Globus pallidus (tissue), 1 donor: ENCODE measurements at places on chromosomes 5 and 9.

GRCh38 chr9:70085241-70085640 lies 41.6 kb downstream of the MAMDC2 start:
- DNase-seq, result no peak

DNA sequence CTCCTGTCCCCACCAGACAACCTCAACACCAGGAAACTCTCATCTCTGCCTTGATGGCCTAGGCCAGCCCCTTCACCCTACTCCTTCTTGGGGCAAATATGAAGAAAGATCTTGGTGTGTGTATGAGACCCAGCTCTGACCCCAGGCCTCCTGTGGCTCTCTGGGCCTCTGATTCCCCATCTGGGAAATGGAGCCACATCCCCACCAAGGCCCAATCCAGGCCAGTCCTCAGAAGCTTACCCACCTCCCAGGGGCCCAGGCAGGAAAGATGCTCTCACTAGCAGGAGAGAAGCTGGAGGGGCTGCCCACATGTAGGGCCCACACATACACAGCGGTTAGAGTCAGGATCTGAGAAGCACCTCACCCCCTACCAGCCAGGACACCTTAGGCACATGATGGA lies 38.9 kb downstream of the BICD2 start:
- DNase-seq, result no peak

DNA sequence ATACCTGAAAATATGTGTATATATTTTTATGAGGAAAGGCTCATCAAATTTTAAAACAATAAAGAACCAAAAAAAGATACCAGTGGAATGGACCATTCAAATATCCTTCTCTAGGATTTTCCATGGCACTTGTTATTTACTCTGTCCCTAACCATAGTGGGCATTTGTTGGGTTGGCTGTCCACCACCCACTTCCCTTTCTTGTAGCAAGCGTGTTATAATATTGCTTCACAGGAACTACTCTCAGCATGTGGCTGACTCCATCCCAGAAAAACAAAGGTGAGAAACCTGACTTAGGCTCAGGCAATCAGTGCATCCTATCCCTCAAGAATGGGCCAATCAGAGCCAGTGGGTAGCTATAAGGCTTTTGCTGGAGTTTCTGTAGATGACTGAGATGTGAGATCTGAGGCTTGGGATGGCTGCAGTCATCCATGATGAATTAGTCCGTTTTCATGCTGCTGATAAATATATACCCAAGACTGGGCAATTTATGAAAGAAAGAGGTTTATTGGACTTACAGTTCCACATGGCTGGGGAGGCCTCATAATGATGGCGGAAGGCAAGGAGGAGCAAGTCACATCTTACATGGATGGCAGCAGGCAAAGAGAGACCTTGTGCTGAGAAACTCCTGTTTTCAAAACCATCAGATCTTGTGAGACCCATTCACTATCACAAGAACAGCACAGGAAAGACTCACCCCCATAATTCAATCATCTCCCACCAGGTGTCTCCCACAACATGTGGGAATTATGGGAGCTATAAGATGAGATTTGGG lies 17.2 kb downstream of the C5orf63 start:
- DNase-seq, result no peak

- DNase-seq, result no peak
These were observed 303.6 kb upstream of the MSX2 start for GRCh38 chr5:174420651-174421407.

GRCh38 chr9:114811301-114811700 lies 5.5 kb upstream of the TNFSF15 start:
- DNase-seq, result no peak

GRCh38 chr9:97859346-97859745 lies 6.3 kb downstream of the FOXE1 start:
- no peak for DNase-seq

DNA sequence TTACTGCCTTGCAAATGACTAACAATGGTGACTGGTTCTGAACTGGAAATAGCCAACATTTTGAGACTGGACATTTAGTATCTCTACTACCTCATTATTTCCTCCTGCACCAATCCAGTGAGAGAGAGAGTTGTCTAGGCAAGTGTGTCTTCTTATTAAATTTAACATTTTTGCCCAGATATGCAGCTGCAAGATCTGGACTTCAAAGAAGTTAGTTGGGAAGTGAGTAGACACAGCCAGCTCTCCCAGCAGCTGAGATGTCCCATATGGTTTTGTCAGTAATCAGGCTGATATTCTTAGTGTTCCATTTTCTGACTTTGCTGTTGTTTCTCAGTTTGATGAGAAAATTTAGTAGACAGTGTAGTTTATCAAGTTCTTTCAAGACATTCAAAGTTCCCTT lies 1778.8 kb upstream of the CDH6 start:
- no peak for DNase-seq

DNA sequence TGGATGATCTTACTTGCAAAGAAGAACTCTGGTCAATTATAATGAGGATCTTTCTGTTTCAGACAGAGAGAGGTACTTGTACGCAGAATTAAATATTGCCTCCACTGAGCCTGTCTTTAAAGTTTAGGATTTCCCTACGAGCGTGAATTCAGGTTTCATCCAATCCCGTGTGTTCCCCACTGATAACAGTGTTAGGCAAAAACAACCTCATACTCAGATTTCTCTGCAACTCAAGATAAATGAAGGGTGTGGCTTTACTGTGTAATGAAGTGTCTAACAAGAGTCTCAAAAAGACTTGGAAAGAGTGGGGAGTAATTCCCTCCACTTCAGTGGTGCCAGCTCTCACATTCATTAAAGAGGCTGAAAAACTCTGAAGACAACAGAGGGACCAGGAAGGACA lies 53.2 kb upstream of the ACO1 start:
- no peak for DNase-seq

GRCh38 chr9:126453156-126453963 lies 126.7 kb downstream of the MVB12B start:
- DNase-seq, result no peak
